Mesendoderm (in vitro differentiated cells): ENCODE measurements at places on chromosomes 16 and 17.

GRCh38 chr17:8639709-8640108, 9.2 kb upstream of the MYH10 start:
- no peaks in the 10 kb centered on the region for H3K4me1 ChIP-seq
- H3K36me3 ChIP-seq = no peaks in the 10 kb centered on the region
- no peak for DNase-seq
- no peak overlapping the region for H3K27ac ChIP-seq
- no peak overlapping the region for H3K4me3 ChIP-seq
- no peaks in the 10 kb centered on the region for H3K27me3 ChIP-seq

DNA sequence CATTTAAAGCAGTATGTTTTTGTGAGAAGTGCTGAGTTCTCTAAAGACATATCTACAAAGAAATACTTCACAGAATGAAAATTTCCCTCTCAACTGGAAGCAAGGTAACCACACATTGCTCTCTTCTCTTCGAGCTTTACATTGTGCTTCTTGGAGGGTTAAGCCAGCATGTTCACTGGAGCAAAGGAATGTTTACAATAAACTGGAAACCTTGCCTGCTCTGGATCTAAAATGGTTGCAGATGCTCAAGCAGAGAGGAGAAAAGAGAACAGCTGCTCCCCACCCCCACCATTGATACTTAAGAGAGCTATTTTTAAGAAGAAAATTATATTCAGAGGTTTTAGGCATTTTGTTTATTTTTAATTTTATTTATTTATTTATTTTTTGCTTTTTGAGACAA, 213.1 kb downstream of the CEP112 start:
- no peaks in the 10 kb centered on the region for H3K27me3 ChIP-seq
- H3K4me1 ChIP-seq = no peaks in the 10 kb centered on the region
- DNase-seq = no peak
- H3K36me3 ChIP-seq = no peaks in the 10 kb centered on the region

DNA sequence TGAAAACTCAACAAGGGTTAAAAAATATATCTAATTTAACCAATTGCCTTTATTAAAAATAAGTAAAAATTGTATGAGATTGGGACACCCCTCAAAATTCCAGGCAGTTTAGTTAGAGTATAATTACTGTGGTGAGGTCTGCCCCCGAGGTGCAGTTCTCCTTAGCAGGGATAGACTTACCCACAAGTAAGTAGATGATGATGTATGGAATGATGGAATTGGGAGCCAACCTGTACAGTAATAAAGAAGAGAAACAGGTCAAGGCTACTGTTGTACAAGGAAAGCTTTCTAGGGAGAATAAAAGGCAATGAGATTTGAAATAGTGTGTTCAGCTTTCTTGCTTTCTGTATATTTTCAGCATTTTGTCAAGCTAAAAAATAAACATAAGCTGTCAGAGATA, 1.8 kb downstream of the LDAF1 start:
- no peak for DNase-seq
- H3K27me3 ChIP-seq = no peaks in the 10 kb centered on the region
- no peaks in the 10 kb centered on the region for H3K4me1 ChIP-seq
- H3K27ac ChIP-seq = no peak overlapping the region
- H3K4me3 ChIP-seq = no peak overlapping the region
- H3K36me3 ChIP-seq = peaks cover 3% of the 10 kb centered on the region

GRCh38 chr17:37787055-37787757, 42.3 kb upstream of the HNF1B start:
- H3K36me3 ChIP-seq = no peaks in the 10 kb centered on the region
- no peak for DNase-seq
- H3K27ac ChIP-seq = no peak overlapping the region
- no peaks in the 10 kb centered on the region for H3K4me1 ChIP-seq
- H3K27me3 ChIP-seq = no peaks in the 10 kb centered on the region
- H3K4me3 ChIP-seq = no peak overlapping the region

DNA sequence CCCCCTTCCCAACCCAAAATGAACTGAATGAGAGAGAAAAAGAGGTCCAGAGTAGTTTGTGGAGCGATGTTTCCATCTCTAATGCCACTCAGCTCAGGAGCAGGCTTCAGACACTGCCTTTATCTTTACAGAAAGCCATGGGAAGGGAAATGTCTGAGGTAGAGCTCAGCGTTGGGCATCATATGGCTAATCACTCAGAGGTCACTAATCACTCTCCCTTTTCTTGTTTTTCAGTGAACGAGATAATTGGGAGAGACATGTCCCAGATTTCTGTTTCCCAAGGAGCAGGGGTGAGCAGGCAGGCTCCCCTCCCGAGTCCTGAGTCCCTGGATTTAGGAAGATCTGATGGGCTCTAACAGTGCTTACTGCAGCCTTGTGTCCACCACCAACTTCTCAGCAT, 9.8 kb downstream of the ESRP2 start:
- DNase-seq = no peak
- no peak overlapping the region for H3K27ac ChIP-seq
- H3K4me1 ChIP-seq = no peaks in the 10 kb centered on the region
- H3K27me3 ChIP-seq = no peaks in the 10 kb centered on the region

DNA sequence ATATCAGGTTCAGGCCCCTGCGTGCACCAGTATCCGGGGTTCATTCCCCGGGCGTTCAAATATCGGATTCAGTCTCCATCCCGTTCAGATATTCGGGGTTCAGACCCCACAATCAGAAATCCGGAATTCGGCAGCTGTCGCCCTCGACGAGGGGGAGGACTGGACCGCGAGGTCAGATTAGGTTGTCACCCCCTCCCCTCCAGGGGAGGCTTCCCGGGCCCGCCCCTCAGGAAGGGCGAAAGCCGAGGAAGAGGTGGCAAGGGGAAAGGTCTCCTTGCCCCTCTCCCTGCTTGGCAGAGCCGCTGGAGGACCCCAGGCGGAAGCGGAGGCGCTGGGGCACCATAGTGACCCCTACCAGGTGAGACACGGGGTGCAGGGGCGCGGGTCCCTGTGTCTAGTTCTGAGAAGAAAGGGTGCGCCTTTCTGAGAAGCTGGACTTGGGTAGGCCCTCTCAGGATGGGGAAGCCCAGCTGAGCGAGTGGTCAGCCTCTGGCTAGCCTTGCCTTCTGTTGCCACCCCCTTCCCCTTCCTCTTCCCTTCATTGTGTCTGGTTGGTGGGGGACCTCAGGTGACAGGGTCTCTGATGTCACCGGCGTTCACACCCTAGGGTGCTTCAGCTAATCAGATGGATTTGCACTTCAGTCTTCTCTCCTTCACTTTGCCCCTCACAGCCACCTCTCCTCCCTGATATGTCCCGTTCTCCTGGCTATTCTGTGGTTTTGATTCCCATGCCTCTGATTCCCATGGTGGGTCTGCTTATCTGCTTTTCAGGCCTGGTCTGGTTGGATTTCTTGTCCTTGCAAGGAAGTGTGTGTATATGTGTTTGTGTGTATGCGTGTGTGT, 844 bp downstream of the TAOK2 start:
- H3K36me3 ChIP-seq = peaks cover 2% of the 10 kb centered on the region
- H3K4me3 ChIP-seq = peak overlapping the region; percentile 88
- peaks cover 12% of the 10 kb centered on the region for H3K4me1 ChIP-seq
- H3K27me3 ChIP-seq = no peaks in the 10 kb centered on the region
- H3K27ac ChIP-seq = peak overlapping the region; percentile 78

DNA sequence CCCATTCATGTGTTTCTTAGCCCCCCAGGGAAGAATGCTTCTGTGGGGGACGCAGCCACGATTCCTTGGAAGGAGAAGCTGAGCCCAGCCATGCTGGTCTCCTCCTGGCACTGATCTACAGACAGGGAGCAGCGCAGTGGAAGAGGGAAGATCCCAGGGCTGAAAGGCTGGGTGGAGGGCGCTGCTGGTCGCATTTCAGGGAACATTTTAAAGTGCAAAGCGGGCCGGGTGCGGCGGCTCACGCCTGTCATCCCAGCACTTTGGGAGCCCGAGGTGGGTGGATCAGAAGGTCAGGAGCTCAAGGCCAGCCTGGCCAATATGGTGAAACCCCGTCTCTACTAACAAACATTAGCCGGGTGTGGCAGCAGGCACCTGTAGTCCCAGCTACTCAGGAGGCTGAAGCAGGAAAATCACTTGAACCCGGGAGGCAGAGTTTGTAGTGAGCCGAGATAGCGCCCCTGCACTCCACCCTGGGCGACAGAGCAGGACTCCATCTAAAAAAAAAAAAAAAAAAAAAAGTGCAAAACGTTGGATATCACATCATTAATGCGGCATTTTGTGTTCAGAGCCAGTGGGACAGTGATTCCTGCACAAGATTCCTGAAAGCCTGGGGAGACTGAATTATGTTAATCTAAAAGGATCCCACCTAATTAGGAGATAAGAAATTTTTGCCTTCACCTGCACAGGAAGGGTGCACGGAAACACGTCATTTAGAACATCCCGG, 558 bp upstream of the CHMP6 start:
- no peak overlapping the region for H3K27ac ChIP-seq
- H3K4me1 ChIP-seq = no peaks in the 10 kb centered on the region
- no peak for DNase-seq
- no peaks in the 10 kb centered on the region for H3K36me3 ChIP-seq

DNA sequence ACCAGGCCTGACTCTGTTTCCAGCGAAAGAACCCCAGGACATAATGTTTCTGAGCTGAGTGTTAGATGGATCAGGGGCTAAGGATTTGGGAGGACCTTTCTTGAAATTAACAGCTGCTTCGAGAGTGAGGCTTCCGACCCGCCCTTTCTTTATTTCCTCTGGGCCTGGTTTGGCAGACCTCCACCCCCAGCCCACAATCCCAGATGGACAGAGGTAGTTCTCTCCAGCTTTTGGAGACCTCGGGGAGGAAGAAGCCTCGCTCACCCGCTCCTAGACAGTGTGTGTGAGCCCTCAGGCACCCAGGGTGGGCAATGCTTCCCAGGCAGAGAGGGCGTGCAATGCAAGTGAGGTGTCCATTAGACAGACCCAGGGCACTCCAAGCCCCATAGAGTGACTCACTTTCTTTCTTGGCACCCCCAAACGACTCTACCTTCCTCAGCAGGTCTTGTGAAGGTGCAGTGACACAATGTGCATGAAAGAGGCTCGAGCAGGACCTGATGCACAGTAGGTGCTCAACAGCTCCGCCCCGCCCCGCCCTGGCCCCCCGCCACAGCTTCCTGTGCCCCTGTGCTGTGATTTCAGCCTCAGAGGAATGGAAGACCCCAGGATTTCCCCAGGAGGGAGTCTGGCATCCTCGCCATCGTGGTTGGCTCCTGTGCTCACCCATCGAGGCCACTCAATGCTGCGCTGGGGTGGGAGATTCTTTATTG, 50.7 kb upstream of the TOB1 start:
- H3K36me3 ChIP-seq = no peaks in the 10 kb centered on the region
- H3K4me3 ChIP-seq = no peak overlapping the region
- H3K27ac ChIP-seq = no peak overlapping the region
- H3K27me3 ChIP-seq = no peaks in the 10 kb centered on the region
- DNase-seq = no peak

- H3K27me3 ChIP-seq = no peaks in the 10 kb centered on the region
- peaks cover 2% of the 10 kb centered on the region for H3K4me1 ChIP-seq
- peak; percentile 57 for DNase-seq
- H3K4me3 ChIP-seq = no peak overlapping the region
Observed at GRCh38 chr17:55731586-55732250, 9.1 kb upstream of the TMEM100 start.

DNA sequence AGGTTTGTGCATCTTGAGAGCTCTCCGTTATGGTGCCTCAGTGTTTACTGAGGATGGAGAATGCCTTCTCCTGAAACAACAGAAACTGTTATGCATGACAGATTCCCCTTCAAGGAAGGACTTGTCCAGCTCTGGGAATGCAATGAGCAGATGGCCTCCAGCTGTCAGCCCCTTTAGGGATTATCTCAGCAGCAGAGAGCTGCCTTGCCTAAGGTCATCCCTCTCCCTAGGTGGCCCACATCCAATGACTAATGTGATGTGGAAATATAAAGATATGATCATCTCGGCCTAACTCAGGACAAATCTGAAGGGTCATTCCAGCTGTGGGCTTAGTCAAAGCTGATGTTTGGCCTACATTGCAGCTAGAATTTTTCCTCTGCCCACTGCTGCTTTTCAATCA, 214.3 kb upstream of the N4BP1 start:
- no peaks in the 10 kb centered on the region for H3K27me3 ChIP-seq
- H3K4me3 ChIP-seq = no peak overlapping the region
- no peak overlapping the region for H3K27ac ChIP-seq
- H3K4me1 ChIP-seq = no peaks in the 10 kb centered on the region
- no peak for DNase-seq
- H3K36me3 ChIP-seq = no peaks in the 10 kb centered on the region

DNA sequence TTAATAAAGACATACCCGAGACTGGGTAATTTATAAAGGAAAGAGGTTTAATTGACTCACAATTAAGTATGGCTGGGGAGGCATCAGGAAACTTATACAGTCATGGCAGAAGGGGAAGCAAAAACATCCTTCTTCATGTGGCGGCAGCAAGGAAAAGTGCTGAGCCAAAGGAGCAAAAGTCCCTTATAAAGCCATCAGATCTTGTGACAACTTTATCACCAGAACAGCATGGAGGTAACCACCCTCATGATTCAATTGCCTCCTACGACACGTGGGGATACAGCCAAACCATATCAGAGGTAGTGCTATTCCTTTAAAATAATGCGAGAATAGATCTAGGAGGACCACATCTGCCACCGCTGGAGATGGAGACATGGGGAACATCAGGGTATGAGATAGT, 9.0 kb downstream of the C16orf54 start:
- H3K4me1 ChIP-seq = no peaks in the 10 kb centered on the region
- no peak overlapping the region for H3K27ac ChIP-seq
- H3K27me3 ChIP-seq = no peaks in the 10 kb centered on the region
- no peak overlapping the region for H3K4me3 ChIP-seq
- H3K36me3 ChIP-seq = no peaks in the 10 kb centered on the region

DNA sequence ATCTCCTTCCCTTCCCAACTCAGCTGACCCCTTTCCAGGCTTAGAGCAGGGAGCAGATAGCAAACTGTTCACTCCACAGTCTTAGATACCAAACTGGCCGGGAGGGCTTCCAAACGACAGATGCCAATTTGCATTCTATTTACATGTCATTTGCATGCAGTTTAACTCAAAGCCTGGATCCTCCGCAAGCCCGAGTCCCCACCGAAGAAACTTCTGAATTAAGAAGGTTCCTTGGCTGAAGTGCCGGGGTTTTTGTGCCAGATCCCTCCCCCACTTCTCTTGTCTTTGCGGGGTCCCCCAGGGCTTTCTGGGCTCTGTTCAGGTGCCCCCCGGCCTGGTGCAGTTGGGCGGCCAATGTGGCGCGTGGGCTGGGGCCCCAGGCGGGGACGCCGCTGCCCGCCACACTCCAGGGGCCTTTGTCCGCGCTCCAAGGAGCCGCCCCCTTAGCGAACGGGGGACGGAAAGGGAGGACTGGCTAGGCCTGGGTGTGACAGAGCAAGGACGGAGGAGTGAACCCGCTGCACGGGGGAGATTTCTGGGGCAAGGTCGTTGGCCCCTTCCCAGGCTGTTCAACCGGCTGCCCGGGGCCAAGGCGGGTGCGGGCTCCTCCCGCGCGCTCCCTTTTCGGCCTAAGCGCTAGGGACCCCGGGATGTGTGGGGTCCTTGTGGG, 1.2 kb downstream of the GPRC5B start:
- H3K27ac ChIP-seq = peak overlapping the region; percentile 85
- no peaks in the 10 kb centered on the region for H3K27me3 ChIP-seq
- DNase-seq = peak; percentile 93

GRCh38 chr17:68734931-68735330, 133.8 kb upstream of the FAM20A start:
- DNase-seq = no peak
- H3K4me1 ChIP-seq = peaks cover 19% of the 10 kb centered on the region
- no peaks in the 10 kb centered on the region for H3K36me3 ChIP-seq
- H3K27me3 ChIP-seq = no peaks in the 10 kb centered on the region
- no peak overlapping the region for H3K4me3 ChIP-seq
- H3K27ac ChIP-seq = peak overlapping the region; percentile 97

GRCh38 chr16:80914379-80915078, 92.2 kb downstream of the CMC2 start:
- no peaks in the 10 kb centered on the region for H3K4me1 ChIP-seq
- DNase-seq = no peak
- no peak overlapping the region for H3K4me3 ChIP-seq
- no peak overlapping the region for H3K27ac ChIP-seq
- no peaks in the 10 kb centered on the region for H3K36me3 ChIP-seq
- no peaks in the 10 kb centered on the region for H3K27me3 ChIP-seq
